ENCODE measurements at places on chromosomes 16 and 17. TPM values are rescaled to one million over a fixed set of nuclear protein-coding genes. Genes with fewer than 3 reads are reported as not detected.

The GSG1L gene
- total RNA-seq, result not detected

The TEX19 gene
- total RNA-seq, result 0.25 TPM

GRCh38 chr16:58615280-58615679 lies 14.3 kb downstream of the CNOT1 start:
- no peak for DNase-seq

- DNase-seq, result no peak
Observed at GRCh38 chr17:28716740-28717577, 709 bp downstream of the RAB34 start.

GRCh38 chr17:2179615-2180295 lies 123.8 kb downstream of the SMG6 start:
- DNase-seq, result no peak

- no peak for DNase-seq
Observed at GRCh38 chr17:28059675-28060074, 17.2 kb downstream of the NLK start.

GRCh38 chr17:17537311-17538099 lies 41.3 kb upstream of the RASD1 start:
- no peak for DNase-seq

The MYH1 gene
- total RNA-seq, result not detected

- no peak for DNase-seq
Observed at GRCh38 chr17:52105591-52105990, 52.9 kb downstream of the CA10 start.

- DNase-seq, result no peak
Observed at GRCh38 chr16:15636392-15636873, 6.5 kb downstream of the MARF1 start.

GRCh38 chr16:14509055-14509454 lies 121.0 kb downstream of the PARN start:
- DNase-seq, result no peak

DNA sequence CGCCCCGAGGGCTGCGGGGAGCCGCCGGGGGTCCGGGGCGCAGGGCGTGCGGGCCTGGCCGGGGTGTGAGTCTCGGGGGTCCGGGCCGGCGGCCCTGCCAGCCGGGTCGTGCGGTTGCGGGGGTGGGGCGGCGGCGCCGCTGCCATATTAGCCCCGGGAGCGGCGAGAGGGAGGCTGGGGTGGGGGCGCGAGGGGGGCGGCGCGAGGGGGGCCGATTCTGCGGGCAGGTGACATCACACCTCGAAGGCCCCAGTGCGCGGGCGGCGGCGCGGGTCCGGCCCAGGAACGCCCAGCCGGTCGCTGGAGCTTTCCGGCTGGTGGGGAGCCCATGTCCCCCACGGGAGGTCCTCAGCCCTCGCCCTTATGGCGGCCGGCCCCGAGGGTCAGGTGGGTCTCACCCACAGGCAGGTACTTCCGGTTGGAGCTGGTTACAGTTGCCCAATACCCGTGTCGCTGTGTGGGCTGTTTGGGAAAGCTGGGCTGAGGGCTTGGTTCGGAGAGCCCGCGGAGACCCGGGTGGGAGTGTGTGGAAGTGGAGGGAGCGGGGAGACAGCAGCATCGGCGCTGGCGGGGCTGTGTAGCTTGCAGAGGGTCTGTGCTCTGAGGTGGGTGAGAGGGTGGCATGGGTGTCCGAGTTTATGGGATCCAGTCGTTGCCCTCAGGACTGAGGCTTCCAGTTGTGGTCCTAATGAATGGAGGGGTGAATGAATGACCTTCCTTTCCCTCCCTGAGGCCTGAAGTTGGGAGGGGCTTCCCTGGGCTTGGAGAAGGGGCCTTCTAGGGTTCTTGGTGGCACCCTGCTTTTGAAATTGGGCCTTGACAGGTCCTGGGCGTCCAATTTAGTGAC lies 804 bp downstream of the ATP6V0C start:
- DNase-seq, result peak; percentile 27

The TMEM97 gene
- 55.1 TPM for total RNA-seq

The CACNG1 gene
- total RNA-seq, result not detected

The KRT31 gene
- not detected for total RNA-seq

DNA sequence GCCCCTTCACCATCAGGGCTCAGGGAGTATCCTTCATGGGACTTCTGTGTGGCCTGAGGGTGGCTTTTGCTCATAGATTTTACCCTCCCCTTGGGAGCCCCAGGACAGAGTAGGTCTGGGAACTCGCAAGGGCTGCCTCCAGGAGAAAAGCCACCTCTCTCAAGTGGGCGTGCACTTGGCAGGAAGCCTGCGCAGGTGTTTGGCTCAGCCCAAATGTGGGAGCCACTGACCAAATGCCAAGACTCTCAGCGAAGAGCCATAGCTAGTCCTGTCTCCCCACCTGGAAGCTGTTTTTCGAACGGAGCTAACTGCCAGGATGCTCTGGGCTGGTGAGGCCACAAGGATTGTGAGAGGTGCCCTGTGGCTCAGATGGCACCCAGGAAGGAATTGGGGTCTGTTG lies 2.0 kb upstream of the HSD17B2 start:
- DNase-seq, result no peak

The NOTUM gene
- total RNA-seq, result 0.40 TPM

DNA sequence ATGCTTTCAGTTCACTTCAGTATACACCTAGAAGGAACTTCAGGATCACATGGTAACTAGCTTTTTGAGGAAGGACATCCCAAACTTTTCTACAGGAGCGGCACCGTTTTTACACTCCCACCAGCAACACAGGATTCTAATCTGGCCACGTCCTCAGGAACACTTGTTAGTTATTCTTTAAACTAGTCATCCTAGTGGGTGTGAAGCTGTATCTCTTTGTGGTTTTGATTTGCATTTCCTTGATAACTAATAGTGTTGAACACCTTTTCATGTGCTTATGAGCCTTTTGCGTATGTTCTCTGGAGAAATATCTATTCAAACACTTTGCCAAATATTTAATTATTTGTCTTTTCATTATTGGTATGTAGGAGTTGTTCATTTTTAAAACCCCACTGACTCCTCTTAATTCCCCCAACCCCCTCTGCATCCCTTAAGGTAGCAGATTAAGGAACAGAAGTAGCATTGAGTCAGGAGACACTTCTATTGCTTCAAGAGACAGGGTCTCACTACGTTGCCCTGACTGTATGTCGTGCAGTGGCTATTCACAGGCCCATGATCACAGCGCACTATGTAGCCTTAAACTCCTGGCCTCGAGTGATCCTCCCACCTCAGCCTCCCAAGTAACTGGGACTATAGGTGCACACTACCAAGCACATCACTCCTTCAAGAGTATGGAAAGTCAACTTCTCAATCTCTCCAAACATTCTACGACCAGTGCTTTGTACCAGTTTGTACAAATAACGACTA lies 25.4 kb downstream of the YWHAE start:
- no peak for DNase-seq

DNA sequence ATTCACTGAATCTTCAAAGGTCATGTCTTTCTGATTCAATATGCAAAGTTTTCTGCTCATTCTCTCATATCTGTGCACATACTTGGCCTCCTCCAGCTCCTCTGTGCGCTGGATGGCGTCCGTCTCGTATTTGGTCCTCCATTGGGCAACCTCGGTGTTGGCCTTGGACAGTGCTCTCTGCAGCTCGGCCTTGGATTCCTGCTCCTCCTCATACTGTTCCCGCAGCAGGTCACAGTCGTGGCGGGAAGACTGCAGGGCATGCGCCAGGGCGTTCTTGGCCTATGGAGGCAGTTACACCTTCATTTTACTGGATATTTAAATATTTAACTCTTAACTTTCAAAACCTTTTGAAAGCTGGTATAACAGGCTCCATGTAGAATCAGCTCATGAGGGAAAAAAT lies 8.2 kb upstream of the MYH1 start:
- DNase-seq, result no peak

DNA sequence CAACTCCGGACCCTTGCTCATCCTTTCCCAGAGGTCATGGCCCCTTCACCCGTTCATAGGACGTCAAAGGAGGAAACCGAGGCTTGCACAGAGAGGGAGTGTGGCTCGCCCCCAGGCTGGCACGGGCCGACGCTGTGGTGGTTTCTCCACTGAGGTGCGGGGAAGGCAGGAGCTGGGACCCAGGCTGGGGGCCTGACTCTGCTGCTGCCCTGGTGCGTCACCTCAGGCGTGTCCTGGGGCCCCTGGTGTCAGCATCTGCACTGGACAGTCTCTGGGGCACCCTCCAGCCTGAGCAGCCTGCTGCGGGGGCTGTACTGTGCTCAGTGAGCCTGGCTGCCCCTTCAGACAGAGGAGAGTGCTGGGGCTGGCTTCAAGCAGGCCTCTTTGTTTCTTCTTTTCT lies 7.4 kb downstream of the MAP2K3 start:
- DNase-seq, result no peak

DNA sequence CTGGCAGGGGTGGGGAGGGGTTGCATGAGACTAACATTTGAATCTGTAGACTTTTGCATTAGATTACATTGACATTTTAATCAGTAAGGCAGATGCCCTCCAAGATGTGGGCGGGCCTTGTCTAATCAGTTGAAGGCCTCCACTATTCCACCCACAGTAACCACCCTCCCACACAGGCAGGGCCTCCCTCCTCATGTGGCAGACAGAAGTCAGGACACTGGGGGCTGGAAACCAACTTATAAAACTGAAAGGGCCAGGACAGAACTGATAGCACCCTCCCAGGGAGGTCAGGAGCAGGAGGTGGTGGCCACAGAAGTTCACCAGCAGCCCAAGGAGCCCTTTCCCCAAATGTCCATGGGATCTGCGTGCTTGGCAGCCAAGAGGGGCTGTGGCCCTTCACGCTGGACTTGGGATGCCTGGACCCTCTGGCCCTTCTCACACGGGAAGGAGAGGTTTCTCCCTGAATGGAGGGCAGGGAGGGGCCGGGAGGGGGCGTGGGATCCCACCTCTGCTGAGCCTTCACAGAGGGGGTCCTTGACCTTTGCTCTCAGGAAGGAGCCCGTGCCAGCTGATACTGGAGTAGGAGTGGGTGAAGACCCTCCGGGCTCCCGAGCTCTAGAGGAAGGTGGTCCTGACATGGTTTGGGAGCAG lies 4.6 kb downstream of the PYCR1 start:
- no peak for DNase-seq

- DNase-seq, result no peak
Observed at GRCh38 chr16:53449816-53450517, 15.7 kb downstream of the RBL2 start.

- DNase-seq, result no peak
Observed at GRCh38 chr17:19354748-19355147, 7.8 kb downstream of the B9D1 start.

- DNase-seq, result no peak
Observed at GRCh38 chr17:5870231-5870953, 199.8 kb upstream of the WSCD1 start.

DNA sequence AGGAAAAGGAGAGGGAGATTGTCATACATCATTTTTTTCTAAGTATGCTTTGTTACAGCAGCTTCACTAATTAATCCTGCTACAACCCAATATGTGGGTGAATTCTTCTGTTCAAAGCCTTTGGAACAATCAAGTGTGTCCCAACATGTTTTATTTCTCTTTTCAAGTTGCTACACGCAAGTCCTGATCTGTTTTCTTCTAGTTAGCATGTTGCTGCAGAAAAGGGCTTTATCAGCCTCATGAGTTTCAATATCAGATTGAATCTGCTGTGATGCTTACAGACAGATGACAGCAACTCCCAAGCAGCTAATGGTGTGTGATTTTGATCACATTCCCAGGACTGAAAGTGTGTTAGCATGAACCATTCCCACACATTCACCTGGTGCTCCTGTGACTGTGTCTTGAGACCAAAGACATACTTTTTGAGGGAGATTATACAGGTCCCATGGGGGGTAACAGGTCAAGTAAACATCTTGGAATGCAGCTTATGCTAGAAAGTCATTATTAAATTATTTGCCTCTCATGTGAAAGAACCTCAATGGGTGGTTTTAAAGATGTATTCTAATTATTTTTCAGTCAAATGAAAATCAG lies 96.9 kb upstream of the KCNJ16 start:
- DNase-seq, result no peak

- DNase-seq, result no peak
Observed at GRCh38 chr17:7002288-7003047, 6.6 kb downstream of the ALOX12 start.

All from activated T-cell treated with anti-CD3 and anti-CD28 coated beads, Interleukin-2, amount 50 U/mL, for 4 hours (primary cell).